ENCODE measurements at places on chromosomes 7 and 10.
A peak's percentile ranks its signal among the peaks of the same experiment; 100 is the strongest.

DNA sequence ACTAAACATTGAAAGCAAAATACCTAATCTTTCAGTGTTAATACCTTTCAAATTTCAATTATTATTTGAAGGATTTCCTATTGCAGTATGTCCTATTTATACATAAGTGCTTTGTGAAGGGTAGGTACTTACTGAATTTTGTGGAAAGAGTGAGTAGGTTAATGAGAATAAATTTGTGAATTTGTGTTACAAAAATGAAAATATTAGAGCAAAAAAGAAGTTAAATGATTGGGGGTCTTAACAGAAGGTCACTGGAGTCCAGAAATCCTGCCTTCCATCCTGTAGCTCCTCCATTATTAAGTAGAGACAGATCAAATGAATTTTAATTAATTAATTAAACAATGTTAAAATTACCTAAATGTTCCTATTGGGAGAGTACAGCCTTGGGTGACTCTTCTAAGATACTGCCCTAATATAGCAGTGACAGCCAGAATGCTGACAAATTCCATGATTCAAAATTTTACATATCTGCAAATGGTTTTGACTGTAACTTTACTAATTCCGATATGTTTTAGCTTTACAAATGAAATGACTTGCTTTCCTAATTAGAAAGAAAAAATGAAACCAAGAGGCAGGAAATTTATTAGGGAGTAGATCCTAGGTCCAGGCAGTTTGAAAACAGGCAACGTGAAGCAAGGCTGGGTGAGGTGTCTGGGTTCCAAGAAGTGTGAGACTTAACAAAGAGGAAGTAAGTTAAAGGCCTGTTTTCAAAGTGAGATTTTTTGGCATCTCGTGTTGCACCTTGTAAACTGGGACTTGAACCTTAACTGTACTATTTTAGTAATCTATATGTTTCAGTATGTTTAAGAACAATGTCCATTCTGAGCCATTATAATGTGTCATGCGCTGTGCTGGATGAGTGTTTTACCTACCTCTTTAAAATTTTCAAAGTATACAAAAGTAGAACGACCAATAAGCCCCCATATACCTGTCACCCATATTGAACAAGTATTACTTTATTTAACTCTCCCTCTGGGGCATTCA lies 1.5 kb downstream of the PIK3CG start:
- DNase-seq, result peak; percentile 66

DNA sequence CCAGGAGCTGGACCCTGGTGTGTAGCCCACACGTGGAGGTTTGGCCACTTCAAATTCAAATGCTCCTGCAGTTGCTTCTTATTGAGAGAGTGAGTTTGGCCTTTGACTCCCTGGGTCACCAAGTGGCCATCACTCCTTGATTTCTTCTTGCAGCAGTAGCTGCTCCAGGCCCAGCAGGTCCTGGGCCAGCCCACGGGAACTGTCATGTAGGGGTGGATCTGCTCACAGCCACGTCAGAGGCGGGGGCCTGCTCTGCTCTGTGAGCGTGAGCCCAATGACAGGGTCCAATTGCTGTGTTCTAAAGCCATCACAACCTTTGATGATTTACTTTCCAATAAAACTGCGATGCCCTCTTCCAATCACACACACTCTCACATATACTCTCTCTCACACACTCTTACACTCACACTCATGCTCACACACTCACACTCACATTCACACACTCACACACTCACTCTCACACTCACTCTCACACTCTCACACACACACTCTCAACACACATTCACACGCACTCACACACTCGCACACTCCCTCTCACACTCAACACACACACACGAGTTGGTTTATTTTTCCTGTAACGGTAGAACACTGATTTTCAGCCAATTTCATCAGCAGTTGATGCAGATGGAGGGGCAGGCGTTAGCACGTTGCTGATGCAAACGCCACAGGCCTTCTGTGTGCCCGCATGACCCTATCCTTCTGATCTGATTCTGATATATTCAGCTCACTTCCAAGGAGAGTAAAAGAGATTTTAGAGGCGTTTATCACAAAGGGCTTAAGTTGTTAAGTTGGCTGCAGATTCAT lies 210.7 kb upstream of the PPP2R2D start:
- no peak for DNase-seq

GRCh38 chr10:102994531-102995295 lies 76.6 kb downstream of the CNNM2 start:
- peak; percentile 56 for DNase-seq

DNA sequence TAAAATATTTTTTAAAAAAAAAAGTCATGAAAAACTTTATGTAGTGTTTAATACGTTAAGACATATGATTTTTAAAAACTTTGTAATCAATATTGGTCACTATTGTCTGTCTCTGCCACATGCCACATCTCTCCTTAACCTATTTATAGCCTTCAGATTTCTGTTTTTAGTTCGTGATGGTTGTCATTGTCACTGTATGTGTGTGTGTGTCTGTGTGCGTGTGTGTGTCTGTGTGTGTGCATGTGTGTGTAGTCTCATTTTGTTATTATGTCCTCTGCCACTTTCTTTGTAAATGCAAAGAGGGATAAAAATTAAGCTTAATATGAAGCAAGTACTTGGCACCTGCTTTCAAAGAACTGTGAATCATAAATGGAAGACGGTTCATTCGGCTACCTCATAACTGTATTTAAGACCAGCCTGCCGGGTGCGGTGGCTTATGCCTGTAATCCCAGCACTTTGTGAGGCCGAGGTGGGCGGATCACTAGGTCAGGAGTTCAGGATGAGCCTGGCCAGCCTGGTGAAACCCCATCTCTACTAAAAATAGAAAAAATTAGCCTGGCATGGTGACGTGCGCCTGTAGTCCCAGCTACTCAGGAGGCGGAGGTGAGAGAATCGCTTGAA lies 354.0 kb downstream of the ARL4A start:
- DNase-seq, result no peak

GRCh38 chr10:127990846-127991542 lies 84.1 kb downstream of the PTPRE start:
- DNase-seq, result peak; percentile 77

DNA sequence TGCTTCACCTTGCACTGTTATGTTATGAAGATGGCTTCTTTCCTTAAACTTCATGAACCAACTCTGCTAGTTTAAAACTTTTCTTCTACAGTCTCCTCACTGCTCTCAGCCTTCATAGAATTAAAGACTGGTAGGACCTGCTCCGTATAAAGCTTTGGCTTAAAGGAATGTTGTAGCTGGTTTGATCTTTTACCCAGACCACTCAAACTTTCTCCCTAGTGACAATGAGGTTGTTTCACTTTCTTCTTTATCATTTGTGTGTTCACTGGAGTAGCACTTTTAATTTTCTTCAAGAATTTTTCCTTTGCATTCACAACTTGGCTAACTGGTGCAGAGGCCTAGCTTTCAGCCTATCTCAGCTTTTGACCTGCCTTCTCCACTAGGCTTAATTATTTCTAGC lies 316.4 kb upstream of the RNF32 start:
- DNase-seq, result no peak

- no peak for DNase-seq
Measured at GRCh38 chr10:98980353-98980752, 255.3 kb downstream of the HPSE2 start.

DNA sequence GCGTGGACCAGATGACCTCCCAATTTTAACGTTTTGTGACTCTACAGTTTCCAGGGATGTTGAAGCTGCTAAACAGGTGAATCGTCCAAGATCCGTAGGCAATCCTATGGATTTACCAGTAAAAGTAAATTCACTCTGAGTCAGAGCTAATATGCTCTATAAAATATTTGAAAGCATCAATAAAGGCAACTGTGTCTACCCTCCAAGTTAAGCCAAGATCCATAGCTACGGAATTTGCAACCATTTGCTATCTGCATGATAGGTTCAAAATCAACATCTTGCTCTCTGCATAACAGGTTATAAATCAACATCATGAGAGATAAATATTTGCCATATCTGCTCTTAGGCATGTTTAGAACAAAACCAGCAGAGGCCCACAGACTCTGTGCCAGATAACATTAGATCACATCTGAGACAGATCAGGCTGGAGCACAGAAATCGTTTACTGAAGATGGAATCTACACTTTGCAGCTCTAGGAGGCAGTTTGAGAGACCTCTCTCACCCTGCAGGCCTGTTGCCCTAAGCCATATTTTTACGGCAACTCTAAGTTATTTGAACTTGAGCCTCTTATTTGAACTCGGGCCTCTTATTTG lies 80.7 kb upstream of the PDCD4 start:
- no peak for DNase-seq

GRCh38 chr7:83649701-83650100 lies 762 bp upstream of the SEMA3E start:
- no peak for DNase-seq

DNA sequence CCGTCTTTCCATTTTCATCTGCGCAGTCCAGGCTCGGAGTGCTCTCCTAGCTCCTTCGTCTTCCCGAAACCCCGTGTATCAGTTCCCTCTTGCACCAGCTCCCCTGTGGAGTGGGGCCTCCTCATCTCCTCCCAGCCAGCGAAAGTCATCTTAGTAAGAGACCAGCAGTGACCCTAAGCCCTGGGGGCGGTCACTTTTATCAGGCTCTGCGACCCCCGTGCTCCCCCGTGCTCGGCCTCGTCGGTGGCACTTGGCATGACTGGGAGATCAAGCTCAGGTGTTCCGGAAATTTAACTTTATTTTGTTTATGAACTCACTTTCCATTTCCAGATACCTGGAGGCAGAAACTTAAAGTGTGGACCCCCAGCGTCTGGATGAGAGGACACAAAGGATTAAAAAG lies 574 bp upstream of the ECHDC3 start:
- DNase-seq, result no peak

GRCh38 chr7:129990403-129991192 lies 37.8 kb upstream of the UBE2H start:
- DNase-seq, result no peak

GRCh38 chr10:90917238-90917967 lies 3.5 kb downstream of the ANKRD1 start:
- no peak for DNase-seq
